ENCODE measurements at places on chromosomes 1 and 21.
A peak's percentile ranks its signal among the peaks of the same experiment; 100 is the strongest.

- no peak for DNase-seq
Observed at GRCh38 chr1:172698224-172698623, 39.3 kb downstream of the FASLG start.

GRCh38 chr21:45322960-45323461, 35.3 kb upstream of the POFUT2 start:
- DNase-seq: no peak

- no peak for DNase-seq
Observed at GRCh38 chr1:65449214-65449823, 28.9 kb downstream of the LEPR start.

GRCh38 chr1:150484861-150485260, 2.4 kb upstream of the TARS2 start:
- DNase-seq: no peak

DNA sequence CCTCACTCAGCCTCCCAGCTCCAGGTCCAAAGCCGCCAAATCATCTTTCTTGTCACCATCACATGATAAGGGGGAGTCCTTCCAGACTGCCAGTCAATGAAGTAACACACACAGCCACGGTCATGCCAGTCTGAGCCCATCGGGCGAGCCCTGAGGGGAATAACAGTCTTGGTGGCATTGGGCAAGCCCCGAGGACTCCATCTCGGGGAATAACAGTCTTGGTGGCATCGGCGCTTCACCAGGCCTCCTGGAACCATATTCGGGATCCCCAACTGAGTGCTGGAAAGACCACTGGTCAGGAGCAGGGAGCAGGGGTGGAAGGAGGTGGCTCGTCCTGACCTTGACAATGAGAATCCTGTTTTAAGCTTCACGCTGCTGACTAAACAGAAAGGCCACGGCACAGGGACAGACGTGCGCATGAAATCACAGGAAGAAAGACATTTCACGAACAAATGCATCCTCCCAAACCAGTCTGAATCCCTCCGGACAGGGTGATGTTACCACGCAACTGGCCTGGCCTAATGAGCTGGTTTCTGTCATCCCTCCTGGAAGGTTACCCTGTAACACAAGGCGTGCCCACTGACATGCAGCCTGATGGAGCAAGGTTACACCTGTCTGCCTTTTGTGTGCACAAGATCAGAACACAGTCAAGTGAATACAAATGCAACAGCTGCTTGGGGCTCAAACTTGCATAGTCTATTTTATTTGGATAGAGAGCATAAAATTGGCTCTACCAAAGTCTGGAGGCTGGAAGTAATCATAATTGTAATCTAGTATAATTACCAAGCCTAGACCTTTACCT, 517.4 kb downstream of the KIF26B start:
- no peak for DNase-seq

DNA sequence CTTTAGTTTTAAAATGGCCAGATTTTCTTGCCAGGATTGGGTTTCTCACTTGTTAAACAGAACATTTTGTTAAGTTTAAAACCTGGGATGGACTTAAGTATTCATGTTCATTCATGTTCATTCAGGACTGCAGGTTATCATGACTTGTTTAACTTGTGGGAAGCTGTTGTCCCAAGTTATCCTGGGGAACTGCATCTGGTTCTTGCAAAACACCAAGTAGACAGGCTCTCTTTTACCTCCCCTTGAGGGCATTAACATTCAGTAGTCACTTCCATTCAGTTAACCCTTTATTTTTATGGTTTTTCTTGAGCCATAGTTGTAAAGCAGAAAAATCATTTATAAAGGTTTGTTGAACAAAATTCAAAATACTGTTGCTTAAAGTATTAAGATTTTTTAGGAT, 8.1 kb downstream of the SOD1 start:
- no peak for DNase-seq

DNA sequence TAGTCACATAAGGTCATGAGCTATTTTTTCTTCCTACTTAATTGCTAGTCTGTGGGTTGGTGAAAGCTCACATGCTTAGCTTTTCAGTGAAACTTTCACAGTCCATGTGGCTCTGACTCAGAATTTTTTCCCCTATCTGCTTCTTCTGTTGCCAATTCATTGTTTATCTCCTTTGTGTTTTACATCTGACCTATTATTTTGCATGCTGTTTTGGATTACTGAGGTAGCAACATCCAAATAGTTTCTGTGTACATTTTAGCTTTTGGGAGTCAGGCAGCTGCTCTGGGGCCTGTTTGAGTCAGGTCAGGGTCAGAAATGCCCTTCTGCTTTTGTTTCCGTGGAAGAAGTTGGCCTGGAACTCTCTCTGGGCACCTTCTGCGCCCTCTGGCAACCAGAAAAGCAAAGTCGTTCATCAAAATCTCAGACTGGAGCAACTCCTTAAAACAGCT, 40.0 kb downstream of the ROR1 start:
- no peak for DNase-seq

DNA sequence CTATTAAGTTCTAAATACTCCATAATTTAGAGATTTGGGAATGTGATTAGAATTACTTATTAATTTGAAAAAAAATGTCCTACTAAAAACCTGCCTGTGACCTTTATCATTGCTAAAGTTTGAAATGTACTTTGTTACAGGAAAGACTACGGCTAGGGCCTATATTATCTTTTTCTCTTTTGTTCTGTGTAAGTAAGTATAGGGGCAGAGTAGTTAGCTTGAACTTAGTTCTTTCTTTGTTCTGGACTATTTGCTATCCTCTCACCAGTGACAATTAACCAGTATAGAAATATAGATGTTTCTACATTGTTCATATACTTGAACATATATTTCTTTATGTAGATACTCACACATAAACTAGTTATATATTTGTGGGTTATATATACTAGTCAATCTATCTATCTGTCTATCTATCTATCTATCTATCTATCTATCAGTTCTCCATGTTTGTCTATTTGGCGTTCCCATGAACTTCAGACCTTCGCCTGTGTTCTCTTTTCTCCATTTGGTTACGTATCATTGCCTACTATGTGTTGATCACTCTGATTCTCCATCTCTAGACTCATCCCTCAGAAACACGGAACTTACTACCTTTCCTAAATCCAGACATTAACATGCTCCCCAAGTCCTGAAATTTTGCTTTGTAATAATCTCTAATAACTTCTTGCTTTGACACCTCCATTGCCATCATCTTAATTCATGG, 3.3 kb downstream of the PTPRC start:
- no peak for DNase-seq

GRCh38 chr1:201147396-201148015, 6.8 kb downstream of the TMEM9 start:
- DNase-seq: no peak

DNA sequence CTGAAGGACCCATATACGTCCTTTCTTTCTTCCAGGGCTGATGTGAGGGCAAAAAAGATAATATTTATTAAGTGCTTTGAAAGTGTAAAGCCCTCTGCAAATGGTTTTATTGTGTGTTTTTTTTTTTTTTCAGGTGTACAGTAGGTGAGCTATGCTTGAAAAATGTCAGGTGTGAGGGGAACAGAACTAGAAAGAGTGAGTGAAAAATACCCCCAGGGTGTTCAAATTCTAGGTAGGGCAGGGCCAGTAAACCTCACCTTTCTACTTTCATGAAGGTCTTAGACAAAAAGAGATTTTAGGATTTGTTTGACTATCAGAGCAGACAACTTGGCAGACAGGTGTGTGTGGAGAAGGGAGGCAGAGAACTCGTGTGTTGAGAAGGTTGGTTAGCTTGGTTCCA, 51.3 kb downstream of the ARHGEF11 start:
- DNase-seq: no peak

- no peak for DNase-seq
Observed at GRCh38 chr1:96554364-96554763, 167.2 kb upstream of the PTBP2 start.

- DNase-seq: no peak
Observed at GRCh38 chr1:62875676-62876075, 91.7 kb downstream of the ATG4C start.

DNA sequence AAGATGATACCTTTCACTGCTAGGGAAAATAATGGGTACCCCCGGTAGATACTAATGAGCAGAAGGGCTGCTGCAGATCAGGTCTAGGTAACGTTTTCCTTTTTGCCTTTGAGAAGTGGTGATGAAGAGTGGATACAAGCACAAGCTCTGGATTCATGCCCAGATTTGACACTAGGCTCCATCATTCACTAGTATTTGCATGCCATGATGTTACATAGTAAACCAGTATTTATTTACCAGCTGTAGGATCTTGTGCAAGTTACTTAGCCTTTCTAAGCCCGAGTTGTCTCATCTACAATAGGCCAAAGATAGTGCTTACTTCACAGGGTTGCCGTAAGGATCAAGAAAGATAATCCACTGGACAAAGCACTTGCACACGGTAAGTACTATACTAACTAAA, 14.2 kb downstream of the PTPN14 start:
- no peak for DNase-seq

DNA sequence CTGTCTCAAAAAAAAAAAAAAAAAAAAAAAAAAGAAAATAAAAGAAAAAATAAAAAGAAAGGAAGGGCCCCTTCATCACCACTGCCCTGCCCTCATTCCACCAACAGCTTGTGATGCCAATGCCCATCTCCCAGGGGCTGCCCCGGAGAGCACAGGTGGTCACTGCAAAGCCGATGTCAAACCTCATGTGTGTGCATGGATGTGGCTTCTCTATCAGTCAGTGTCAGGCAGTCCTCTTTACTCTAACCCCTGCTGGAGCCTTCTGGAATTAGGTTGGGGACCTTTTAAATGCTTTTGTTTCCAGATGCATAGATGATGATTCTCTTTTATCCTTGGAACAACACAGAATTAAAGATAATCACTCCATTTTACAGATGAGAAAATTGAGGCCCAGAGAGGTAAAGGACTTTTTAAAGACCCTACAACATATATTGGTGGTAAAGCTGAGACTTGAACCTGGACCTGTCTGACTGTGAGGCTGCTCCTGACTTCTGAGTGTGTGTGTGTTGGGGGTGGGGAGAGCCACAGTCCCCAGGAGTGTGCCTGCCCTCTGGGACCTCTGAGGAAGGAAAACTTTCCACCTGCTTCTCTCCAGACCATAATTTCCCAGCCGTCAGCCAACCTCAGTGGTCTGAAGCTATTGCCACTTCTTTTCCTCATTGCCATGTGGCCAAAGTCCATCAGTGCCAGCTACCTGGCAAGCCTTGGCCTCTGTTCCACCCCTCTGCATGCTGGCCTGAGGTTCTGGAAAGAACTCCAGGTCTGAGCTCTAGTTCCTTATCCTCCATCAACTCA, 3.0 kb upstream of the TMEM54 start:
- no peak for DNase-seq

GRCh38 chr1:37931102-37931360, 15.8 kb downstream of the INPP5B start:
- DNase-seq: no peak

- no peak for DNase-seq
Observed at GRCh38 chr21:46397993-46398392, 60.7 kb upstream of the DIP2A start.

DNA sequence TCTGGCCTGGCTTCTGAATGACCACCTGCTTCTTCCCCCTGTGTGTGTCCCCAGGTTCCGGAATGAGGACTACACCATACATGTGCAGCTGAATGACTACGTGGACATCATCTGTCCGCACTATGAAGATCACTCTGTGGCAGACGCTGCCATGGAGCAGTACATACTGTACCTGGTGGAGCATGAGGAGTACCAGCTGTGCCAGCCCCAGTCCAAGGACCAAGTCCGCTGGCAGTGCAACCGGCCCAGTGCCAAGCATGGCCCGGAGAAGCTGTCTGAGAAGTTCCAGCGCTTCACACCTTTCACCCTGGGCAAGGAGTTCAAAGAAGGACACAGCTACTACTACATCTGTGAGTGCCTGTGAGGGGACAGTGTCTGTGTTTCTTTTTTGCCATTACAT, 3.6 kb downstream of the EFNA1 start:
- DNase-seq: no peak

DNA sequence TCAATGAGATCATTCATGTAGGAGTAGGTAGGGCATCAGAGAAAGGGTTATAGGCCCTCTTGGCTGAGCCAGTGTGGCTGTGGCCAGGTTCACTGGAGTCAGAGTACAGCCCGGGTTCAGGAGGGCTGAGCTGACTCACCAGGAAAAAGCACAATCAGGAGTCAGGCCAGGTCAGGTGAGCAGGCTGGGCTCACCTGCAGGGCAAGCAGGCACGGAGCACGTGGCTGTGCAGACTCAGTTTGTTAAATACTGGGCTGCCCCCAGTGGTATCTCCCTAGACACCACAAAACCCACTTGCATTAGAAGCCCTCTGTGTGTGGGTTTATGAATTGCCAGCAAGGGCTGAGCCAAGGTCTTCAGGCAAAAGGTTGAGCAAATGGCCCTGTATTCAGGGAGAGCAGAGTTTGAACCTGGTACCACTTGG, 122.1 kb upstream of the SERBP1 start:
- DNase-seq: no peak

DNA sequence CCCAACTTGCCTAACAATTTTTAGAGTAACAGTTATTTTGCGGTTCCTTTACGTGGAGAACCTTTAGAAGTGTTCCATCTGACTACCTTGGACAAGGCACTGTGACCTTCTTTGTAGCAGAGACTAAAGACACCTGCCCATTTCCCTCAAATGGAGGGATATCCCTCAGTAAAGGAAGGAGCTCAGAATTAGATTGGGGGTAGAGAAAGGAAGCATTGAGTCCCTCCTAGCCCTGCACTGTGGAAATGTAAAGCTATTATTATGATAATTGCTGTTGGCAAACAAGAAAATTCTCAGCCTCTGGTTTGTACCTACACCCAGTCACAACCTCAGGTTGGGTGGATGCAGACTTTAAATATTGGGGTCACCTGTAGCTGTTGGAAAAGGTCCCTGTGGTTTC, 72.6 kb upstream of the MACF1 start:
- no peak for DNase-seq

GRCh38 chr1:241829468-241829867, 18.5 kb upstream of the EXO1 start:
- DNase-seq: no peak

- DNase-seq: no peak
Observed at GRCh38 chr1:178560871-178561376, 48.0 kb downstream of the TEX35 start.

- DNase-seq: no peak
Observed at GRCh38 chr1:170729225-170730002, 65.5 kb downstream of the PRRX1 start.

- DNase-seq: no peak
Observed at GRCh38 chr1:192763243-192763642, 45.6 kb upstream of the RGS2 start.

- DNase-seq: no peak
Observed at GRCh38 chr1:45051005-45051772, 39.1 kb downstream of the UROD start.

- DNase-seq: no peak
Observed at GRCh38 chr1:1090424-1091343, 16.6 kb upstream of the RNF223 start.

DNA sequence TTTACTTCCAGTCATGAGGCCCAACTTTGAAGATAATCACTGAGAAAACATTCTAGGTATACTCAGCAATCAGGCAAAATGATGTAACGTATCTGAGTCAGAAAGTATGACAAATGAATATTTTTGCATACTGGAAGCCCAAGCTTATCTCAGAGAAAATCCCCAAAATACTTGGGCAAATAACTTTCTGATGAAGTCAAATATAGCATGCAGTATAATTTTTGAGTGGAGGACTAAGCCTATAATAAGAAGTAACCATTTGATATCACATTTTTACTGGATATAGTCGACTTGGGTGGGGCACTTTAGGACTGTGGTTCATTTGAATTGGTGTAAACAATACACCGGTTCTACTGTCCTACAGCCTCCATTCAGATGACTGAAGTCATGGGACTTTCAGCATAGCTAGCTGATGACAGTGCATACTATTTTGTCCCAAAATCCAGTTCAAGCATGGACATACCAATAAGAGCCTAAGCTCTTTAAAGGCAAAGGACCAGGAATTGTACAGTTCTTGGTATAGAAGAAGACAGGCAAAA, 2.3 kb upstream of the GADD45A start:
- DNase-seq: peak; percentile 93

GRCh38 chr1:66283622-66284041, 250.3 kb upstream of the SGIP1 start:
- no peak for DNase-seq

Measured in SJSA1 (cell line).